ENCODE measurements at places on chromosomes 11 and 22.

DNA sequence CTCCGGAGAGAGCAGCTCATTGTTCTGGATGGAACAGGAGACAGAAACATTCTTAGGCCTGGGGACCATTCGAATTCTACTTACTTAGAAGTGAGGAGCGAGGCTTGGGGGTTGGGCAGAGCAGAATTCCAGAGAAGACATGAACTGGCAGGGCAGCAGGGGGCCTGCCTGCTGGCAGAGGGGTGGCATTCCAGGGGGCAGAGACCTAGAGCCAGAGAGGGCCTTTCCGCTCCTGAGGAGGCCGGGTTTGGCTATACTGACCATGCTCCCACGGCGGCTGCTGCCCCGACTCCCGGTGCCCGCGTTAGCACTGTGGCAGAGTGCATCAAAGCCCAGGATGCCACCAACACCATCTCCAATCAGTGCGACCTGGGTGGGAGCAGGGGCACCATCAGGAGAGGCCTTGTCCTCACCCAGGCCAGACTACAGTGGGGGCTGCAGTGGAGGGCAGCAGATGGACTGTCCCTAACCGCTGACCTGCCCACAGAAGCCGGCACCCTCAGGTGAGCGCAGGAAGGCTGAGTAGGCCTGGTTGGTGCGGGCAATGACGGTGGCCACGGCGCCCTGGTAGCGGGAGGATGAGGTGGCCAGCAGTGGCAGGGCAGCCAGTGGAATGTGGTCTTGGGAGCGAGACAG lies 7.4 kb downstream of the PITPNM1 start:
- DNase-seq = no peak

- no peak for DNase-seq
Measured at GRCh38 chr11:11876458-11876857, 34.7 kb downstream of the USP47 start.

GRCh38 chr11:23398052-23398451 lies 537.8 kb upstream of the CCDC179 start:
- no peak for DNase-seq

GRCh38 chr11:63854696-63855095 lies 15.8 kb downstream of the MARK2 start:
- DNase-seq = no peak

DNA sequence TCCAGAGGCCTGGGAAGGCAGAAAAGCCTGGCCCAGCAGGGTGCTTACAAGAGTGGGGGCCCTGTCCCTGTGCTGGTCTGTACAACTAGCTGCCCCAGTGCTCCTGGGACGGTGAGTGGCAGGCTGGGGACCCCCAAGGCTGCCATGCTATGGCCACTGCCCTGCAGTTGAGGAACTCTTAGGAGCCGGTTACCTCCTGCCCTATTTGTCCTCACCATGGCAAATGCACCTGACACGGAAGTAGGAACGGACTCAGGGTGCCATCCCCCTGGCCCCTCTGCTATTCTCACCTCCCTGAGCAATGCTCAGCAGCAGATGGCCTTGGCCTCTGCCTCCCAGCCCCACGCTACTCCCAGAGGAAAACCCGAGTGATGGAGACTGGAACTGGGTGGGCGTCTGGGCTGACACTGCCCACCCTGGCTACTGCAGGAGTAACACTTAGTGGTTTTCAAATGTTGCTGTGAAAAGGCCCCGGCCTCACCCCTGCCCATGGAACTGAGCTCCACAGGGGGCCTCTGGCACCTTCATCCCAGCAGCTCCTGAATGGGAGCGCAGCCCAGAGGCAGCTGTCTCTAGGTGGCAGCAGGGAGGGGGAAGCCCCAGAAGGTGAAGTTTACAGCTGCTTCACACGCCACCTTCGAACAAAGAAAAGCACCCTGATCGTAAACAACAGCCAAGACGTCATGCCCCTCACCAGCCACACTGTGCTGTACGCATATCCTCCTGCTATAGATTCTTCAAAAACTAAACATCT lies 105.3 kb downstream of the CTTN start:
- peak; percentile 46 for DNase-seq

DNA sequence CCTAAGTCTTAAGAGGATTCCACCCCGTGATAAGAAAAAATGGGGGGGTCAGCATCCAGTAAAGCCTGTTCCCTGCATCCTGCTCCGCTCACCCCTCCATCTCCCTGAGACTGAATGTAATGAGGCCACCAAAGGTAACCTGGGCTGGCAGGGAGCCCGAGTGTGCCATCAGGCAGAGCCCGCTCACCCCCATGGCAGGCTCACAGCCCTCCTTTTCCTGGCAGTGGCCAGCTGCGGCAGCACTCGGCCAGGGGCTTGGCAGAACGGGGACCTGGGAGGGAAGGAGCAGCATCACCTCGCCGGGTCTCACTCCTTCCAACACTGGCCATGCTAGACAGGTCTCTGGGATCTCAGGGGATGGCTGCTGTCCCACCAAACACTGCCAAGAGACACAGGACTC lies 64.4 kb downstream of the PRDM11 start:
- DNase-seq = no peak

- DNase-seq = no peak
Measured at GRCh38 chr11:86658534-86658933, 13.9 kb downstream of the ME3 start.

DNA sequence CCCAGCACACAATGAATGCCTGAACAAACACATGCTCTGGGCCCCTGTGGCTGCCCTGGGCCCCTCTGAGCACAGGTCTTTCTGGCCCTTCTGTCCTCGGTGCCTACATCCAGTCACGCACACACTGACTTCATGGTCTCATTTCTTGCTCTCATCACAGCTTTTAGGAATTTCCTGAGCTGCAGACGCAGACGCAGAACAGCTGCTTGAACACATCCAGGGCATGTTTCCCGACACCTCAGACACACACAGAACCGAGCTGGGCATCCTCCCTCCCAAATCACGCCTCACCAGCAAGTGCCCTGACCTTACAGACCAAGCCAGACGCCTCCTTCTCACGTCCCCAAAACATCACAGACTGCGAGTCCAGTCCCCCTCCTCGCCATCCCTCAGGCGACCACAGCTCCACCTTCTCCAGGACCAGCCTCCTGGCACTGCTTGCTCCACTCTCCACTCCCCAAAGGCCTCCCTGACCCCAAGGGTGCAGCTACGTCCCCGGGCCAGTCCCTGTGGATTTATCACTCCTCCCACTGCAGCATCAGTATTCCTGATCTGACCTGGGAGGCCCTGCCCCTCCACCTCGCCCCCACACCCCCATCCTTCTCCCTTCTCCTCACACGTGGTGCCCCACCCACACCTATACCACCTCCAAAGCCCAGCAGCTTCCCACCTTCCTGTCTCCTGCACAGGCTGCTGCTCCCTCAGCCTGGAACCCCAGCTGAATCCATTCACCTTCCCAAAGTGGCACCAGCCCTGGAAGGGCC lies 12.9 kb downstream of the SIRT3 start:
- DNase-seq = no peak

GRCh38 chr11:128389461-128389976 lies 197.8 kb downstream of the ETS1 start:
- DNase-seq = no peak

- no peak for DNase-seq
Measured at GRCh38 chr11:65891219-65892136, 1.0 kb downstream of the CCDC85B start.

DNA sequence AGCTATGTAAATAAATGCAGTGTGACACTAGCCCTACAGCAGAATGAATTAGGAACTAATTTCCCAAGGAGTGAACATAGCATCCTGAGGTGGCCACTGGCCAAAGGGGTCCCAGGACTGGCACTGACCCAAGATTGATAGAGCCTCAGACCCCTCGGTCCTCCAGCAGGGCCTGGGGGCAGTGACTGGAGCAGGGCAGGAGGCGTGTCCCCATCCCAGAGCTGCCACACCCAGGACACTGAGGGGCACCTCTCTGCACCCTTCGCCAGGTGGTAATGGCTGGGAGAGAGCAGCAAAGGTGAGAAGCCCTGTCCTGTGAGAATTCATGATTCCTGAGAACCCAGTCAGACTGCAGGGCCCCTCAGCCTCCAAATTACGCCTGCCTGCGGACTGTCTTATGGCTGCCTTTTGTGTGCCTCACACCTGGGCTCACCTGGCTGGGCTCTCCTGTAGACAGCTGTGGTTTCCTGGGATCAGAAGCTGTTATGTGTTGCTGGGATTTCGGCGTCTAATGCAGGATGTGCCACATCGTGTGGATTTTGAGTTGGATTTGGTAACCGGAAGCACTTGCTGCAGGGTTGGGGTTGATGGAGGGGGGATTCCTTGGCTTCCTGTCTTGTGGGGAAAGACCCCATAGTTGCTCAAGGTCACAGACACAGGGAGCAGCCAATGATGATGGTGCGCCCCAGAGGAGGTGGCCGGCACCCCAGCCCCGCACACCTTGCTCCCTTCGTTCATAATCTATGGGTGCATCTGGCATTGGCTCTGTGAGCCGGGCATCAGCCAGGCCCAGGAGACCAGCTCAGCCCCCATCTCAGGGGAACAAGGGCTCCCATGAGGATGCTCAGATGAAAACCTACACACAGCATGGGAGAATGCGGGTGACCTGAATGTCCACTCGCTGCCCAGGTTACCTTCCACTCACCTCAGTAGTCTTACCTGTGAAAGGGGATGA lies 582.9 kb downstream of the BRD1 start:
- peak; percentile 50 for DNase-seq

DNA sequence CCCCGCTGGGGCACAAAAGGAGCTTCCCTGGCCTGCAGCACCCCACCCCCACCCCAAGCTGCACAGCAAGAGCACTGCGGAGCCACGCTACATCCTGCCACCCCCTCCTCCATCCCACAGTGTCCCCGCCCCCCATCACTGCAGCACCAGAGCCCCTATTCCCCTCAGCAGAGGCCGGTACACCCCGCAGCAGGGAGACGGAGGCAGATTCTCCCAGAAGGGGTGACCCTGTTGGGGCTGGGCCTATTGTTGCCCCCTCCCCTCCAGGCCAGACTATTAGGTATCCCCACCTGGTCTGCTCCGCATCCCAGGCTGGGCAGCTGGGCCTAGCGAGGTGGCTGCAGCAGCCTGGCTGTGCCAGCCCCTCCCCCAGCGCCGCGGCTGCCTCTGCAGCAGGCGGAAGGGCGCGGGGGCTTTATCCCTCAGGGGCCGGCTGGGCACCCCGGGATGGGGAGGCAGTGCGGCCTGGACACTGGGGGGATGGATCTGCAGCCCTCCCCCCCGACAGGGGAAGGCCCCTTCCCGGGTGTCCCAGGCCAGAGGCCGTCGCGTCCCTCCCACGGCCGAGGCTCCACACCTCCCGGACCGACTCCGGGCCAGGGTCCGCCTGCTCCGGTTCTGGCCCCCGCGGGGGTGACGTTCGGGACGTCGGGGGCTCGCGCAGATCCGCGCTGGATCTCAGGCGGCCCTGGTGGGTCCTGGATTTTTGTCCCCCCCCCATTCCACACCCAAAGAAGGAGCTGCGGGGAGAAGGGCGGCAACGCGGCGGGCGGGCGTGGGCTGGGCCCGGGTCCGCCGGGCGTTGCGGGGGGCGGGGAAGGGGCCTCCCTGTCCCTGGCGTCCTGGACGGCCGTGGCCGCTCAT lies 943 bp downstream of the DUSP8 start:
- peak; percentile 68 for DNase-seq

GRCh38 chr11:117934526-117935307 lies 5.5 kb upstream of the TMPRSS13 start:
- no peak for DNase-seq

GRCh38 chr11:131372234-131372962 lies 2.0 kb downstream of the NTM start:
- no peak for DNase-seq

DNA sequence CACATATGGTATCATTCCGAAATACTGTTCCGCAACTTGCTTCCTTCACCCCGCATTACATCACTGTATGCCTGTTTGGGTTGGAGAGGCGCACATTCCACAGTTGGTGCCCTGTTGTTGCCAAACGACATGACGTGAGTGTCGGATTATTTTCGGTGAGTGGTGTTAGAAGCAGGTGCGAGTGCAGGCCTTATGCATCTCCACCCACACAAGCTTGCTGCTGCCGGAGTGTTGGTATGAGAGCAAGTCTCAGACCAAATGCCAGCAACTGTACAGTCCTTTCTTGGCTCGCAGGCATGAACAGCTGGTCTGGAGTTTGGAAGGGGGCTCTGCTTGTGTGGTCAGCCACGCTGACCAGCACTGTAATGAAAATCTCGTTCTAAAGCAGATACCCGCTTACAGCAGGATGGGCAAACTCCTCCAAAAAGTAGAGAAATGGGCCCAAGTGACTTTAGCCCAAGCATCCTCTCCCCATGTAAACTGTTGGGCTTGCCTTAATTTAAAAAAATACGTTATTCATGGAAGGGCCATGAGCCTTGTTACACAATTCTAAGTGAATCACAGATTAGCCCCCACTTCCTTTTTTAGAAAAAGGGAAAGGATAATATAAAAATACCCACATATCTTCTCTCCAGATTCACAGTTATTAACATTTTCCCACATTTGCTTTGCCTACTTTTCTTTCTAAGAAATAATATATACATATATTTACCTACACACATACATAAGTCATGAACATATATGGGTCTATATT lies 48.7 kb upstream of the OR9Q1 start:
- no peak for DNase-seq

DNA sequence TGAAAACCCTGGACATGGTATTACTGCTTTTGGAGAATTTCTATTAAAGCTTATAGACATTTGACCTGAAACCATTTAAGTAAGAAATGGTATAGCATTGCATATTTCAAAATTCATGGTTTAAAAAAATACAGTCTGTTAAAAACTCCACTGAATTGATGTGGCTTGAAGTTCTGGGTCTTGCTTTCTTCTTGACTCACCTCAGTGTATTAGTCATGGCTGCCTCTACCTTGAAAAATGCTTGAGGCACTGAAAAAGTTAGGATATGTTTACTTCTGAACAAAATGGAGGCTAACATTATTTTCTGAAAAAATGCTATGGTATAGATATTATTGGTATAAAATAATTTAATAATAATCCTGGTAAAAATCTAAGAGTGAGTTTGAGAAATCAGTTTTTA lies 349.2 kb downstream of the AASDHPPT start:
- no peak for DNase-seq

DNA sequence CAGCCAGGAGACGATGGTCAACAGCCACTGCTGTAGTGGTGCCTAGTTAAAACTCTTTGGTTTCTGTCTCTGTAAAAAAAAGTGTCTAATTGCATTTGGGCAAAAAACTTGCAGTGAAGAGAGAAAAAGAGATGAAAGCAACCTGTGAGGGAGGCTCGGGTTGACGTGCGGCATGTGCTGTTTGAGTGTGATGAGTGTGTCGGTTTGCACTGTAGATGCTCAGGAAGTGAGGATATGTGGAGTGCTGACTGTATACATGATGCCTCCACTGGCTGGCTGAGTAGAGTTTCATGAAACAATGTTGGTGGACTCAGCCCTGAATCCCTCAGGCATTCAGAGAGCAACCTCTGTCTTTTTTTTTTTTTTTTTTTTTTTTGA lies 4.3 kb upstream of the DGCR6L start:
- DNase-seq = no peak

DNA sequence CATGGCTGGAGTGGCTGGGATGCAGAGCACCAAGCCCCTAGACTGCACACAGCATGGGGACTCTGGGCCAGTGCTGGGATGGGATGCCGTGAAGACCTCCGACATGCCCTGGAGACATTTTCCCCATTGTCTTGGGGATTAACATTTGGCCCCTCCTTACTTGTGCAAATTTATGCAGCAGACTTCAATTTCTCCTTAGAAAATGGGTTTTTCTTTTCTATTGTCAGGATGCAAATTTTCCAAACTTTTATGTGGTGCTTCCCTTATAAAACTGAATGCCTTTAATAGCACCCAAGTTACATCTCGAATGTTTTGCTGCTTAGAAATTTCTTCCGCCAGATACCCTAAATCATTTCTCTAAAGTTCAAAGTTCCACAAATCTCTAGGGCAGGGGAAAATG lies 29.2 kb downstream of the RSF1 start:
- no peak for DNase-seq

GRCh38 chr22:49676783-49677494 lies 150.7 kb downstream of the BRD1 start:
- no peak for DNase-seq

Measured in upper lobe of right lung (tissue), 1 donor.